Activated T-helper 1 cell treated with anti-CD3 and anti-CD28 coated beads, Interleukin-12 subunit alpha, Interleukin-12 subunit beta, Interleukin-2, Interleukin-4 antibody, amounts not matched to agents 30 ng/mL and 10 ng/mL and 1 ng/mL, durations not matched to agents 14 hours and 24 hours and 36 hours (primary cell): ENCODE measurements at places on chromosomes 7 and 10.

- no peak for DNase-seq
- H3K27ac ChIP-seq = no peak overlapping the region
- no peak overlapping the region for H3K4me3 ChIP-seq
- peaks cover 6% of the 10 kb centered on the region for H3K4me1 ChIP-seq
- peaks cover 32% of the 10 kb centered on the region for H3K36me3 ChIP-seq
- H3K27me3 ChIP-seq = no peaks in the 10 kb centered on the region
These were observed 25.7 kb downstream of the SUV39H2 start for GRCh38 chr10:14904316-14904732.

DNA sequence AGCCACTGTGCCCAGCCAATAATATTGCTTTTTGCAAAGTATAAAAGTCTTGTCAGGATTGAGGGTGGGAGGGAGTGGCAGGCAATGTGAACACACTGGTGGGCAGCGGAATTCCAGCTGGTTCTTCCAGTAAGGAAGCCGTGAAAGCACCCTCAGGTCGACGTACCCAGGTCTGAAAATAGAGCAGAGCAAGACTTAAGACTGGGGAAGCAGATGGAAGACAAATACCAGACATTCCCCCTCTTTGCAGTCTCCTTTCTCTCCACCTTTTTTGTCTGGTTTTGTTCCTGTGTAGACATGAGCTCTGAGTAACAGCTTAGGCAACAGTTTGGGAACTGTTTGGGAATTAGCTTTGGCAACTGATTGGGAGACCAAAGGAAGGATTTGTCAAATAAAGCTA lies 17.6 kb upstream of the CSTF2T start:
- H3K27ac ChIP-seq = no peak overlapping the region
- no peak for DNase-seq
- H3K4me1 ChIP-seq = peaks cover 12% of the 10 kb centered on the region
- H3K36me3 ChIP-seq = peaks cover 1% of the 10 kb centered on the region
- no peak overlapping the region for H3K4me3 ChIP-seq

DNA sequence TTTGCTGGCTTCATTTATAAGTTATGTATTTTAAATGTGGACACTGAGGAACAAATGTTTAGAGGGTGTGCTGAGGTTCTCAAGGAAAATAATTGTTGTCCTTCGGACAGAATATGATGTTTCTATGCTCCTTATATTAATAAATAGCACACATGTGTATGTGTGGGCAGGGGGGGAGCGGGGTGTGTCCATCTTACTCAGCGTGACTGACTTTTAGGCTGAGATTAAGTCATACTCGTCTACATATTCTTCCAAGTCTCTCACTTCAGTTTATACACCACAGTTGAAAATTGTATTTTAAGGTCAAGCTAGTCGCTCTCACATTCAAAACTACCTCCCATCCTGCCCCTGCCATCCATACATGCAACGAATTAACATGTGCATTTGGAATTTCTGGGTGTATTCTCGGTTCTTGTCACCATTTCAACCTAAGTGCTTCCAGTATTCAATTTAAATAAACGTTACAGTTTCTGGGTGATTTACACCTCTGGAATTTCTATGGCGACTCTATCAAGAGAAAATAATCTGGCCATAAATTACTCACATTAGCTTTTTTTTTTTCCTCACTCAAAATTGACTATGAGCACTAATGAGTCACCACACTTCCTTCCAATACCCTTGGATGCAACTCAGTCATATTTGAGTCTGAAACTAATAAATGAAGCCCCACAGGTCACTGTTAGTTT lies 3.3 kb downstream of the PCDH15 start:
- H3K4me1 ChIP-seq = no peaks in the 10 kb centered on the region
- no peak overlapping the region for H3K4me3 ChIP-seq
- H3K27me3 ChIP-seq = no peaks in the 10 kb centered on the region
- H3K36me3 ChIP-seq = no peaks in the 10 kb centered on the region

- H3K4me3 ChIP-seq = no peak overlapping the region
- H3K27me3 ChIP-seq = no peaks in the 10 kb centered on the region
- no peak for DNase-seq
- no peaks in the 10 kb centered on the region for H3K36me3 ChIP-seq
- H3K4me1 ChIP-seq = no peaks in the 10 kb centered on the region
These were observed 83.5 kb upstream of the INSIG1 start for GRCh38 chr7:155213955-155214740.

- no peaks in the 10 kb centered on the region for H3K27me3 ChIP-seq
- no peak overlapping the region for H3K27ac ChIP-seq
- no peaks in the 10 kb centered on the region for H3K4me1 ChIP-seq
- no peak for DNase-seq
- no peak overlapping the region for H3K4me3 ChIP-seq
- no peaks in the 10 kb centered on the region for H3K36me3 ChIP-seq
These were observed 64.6 kb upstream of the DOCK1 start for GRCh38 chr10:126840576-126841135.

- DNase-seq = no peak
- no peak overlapping the region for H3K4me3 ChIP-seq
- no peaks in the 10 kb centered on the region for H3K36me3 ChIP-seq
- peaks cover 15% of the 10 kb centered on the region for H3K27me3 ChIP-seq
These were observed 66.8 kb downstream of the CHST15 start for GRCh38 chr10:124026589-124026939.

GRCh38 chr10:69845574-69846292 lies 44.0 kb downstream of the COL13A1 start:
- no peak overlapping the region for H3K27ac ChIP-seq
- no peak for DNase-seq
- H3K4me3 ChIP-seq = no peak overlapping the region
- no peaks in the 10 kb centered on the region for H3K36me3 ChIP-seq
- H3K27me3 ChIP-seq = peaks cover 13% of the 10 kb centered on the region

- H3K4me1 ChIP-seq = no peaks in the 10 kb centered on the region
- no peaks in the 10 kb centered on the region for H3K27me3 ChIP-seq
- H3K4me3 ChIP-seq = no peak overlapping the region
- H3K27ac ChIP-seq = no peak overlapping the region
These were observed 62.4 kb upstream of the C10orf90 start for GRCh38 chr10:126732868-126733267.

DNA sequence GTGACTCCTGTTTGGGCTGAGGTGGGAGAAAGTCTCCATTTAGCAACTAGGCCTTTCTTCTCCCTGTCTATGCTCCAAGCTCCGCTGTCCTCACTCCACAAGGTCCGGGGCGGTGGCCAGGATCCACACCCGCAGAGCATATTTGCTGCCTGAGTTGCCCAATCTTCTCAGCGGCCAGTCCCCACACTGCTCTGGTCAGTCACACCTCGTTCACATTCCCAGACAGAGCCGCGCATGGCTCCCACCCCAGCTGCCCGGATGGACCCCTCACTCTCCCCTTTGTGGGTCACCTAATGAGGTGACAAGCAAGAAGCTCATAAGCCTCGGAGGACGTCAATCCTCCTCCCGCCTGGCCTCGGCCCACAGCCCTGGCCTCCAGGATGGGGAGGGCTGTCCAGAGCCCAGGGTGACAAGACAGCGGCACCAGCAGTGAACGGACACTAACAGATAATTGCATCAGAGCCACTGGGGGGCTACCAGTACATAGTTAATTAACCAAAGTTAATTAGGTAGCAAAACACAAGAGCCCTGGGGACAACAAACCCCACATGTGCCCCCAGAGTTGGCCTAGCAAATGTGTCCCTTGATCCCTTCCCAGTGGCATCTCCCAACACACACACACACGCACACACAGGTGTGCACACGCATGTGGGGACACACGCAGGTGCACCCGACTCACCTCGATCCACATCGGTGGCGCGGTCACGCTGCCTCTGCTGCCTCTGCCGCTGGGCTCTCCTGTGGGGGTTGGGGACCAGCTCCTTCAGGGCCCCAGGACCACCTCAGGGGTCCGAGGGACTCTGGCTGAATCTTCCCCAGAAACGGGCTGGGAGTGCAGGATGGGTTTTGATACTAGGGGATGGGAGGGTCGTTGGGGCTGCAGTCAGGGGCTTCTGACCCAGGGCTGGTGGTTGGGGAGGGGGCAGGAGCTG lies 11.8 kb downstream of the EPHA1 start:
- peaks cover 6% of the 10 kb centered on the region for H3K4me1 ChIP-seq
- no peak overlapping the region for H3K27ac ChIP-seq
- DNase-seq = no peak
- peaks cover 6% of the 10 kb centered on the region for H3K27me3 ChIP-seq

- H3K27ac ChIP-seq = no peak overlapping the region
- no peak for DNase-seq
- no peaks in the 10 kb centered on the region for H3K36me3 ChIP-seq
- H3K4me1 ChIP-seq = no peaks in the 10 kb centered on the region
- H3K27me3 ChIP-seq = peaks cover 10% of the 10 kb centered on the region
These were observed 73.6 kb downstream of the ABCA13 start for GRCh38 chr7:48244864-48245271.

GRCh38 chr7:1865571-1866255 lies 195.6 kb downstream of the ELFN1 start:
- H3K4me3 ChIP-seq = no peak overlapping the region
- no peaks in the 10 kb centered on the region for H3K36me3 ChIP-seq
- H3K27me3 ChIP-seq = no peaks in the 10 kb centered on the region
- DNase-seq = no peak

- H3K27me3 ChIP-seq = peaks cover 45% of the 10 kb centered on the region
- H3K4me1 ChIP-seq = no peaks in the 10 kb centered on the region
- no peak overlapping the region for H3K27ac ChIP-seq
- H3K36me3 ChIP-seq = no peaks in the 10 kb centered on the region
- no peak for DNase-seq
- no peak overlapping the region for H3K4me3 ChIP-seq
These were observed 3.1 kb downstream of the FLNC start for GRCh38 chr7:128833148-128833945.

DNA sequence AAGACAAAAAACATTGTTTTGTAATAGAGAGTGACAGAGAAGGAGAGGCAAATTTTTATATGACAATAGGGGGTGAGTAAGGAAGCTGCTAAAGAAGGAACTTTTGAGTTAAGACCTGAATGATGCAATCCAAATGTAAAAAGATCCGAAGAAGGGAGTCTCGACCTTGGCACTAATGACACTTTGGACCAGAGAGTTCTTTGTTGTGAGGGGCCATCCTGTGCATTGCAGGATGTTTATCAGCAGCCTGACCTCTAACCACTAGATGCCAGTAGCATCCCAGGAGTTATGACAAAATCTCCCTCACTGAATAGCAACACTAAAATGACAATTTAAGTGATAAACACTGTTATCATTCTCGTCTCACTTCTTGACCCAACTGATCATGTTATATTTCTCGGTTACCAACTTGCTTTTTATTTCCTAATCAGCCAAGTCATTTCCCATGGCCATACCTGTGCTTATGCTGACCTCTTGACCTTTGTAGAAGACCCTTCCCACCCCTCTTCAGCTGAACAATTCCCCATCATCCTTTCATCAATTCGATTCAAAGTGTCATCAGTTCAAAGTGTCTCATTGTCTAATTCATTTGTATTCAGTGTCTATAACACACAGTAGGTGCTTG lies 30.0 kb downstream of the DGKI start:
- no peaks in the 10 kb centered on the region for H3K27me3 ChIP-seq
- H3K36me3 ChIP-seq = no peaks in the 10 kb centered on the region
- H3K4me3 ChIP-seq = no peak overlapping the region
- DNase-seq = no peak
- H3K4me1 ChIP-seq = no peaks in the 10 kb centered on the region

GRCh38 chr7:31741852-31742251 lies 54.8 kb downstream of the PPP1R17 start:
- no peaks in the 10 kb centered on the region for H3K27me3 ChIP-seq
- no peaks in the 10 kb centered on the region for H3K36me3 ChIP-seq
- no peak overlapping the region for H3K4me3 ChIP-seq

- DNase-seq = no peak
- H3K4me1 ChIP-seq = no peaks in the 10 kb centered on the region
- H3K27me3 ChIP-seq = no peaks in the 10 kb centered on the region
These were observed 29.2 kb upstream of the NPFFR1 start for GRCh38 chr10:70312972-70313371.

DNA sequence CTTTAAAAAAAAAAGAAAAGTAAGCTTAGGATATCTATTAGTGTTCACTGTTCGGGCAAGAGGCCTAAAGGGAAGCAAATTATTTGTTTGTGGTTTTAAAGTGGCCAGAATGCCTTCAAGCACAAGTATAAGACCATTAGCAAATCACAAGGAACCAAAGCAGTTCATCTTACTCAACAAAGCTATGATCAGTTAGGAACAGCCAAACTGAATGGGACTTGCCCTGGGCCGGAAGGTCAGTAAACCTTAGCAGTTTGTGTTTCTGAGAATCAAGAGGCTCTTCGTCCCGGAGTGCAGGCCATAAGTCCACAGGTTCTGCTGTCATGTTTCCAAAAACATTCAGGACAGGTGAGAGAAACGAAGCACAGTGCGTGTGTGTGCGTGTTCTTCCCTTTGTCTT lies 4.5 kb downstream of the FBXW4 start:
- DNase-seq = no peak
- no peaks in the 10 kb centered on the region for H3K27me3 ChIP-seq
- H3K27ac ChIP-seq = no peak overlapping the region
- H3K4me3 ChIP-seq = no peak overlapping the region
- H3K4me1 ChIP-seq = peaks cover 46% of the 10 kb centered on the region
- peaks cover 26% of the 10 kb centered on the region for H3K36me3 ChIP-seq

GRCh38 chr7:90772410-90772809 lies 176.3 kb downstream of the CDK14 start:
- no peaks in the 10 kb centered on the region for H3K4me1 ChIP-seq
- DNase-seq = no peak

GRCh38 chr10:6518791-6519429 lies 61.2 kb downstream of the PRKCQ start:
- H3K4me1 ChIP-seq = peaks cover 79% of the 10 kb centered on the region
- peak overlapping the region; percentile 78 for H3K27ac ChIP-seq
- peak overlapping the region; percentile 54 for H3K4me3 ChIP-seq
- no peak for DNase-seq

DNA sequence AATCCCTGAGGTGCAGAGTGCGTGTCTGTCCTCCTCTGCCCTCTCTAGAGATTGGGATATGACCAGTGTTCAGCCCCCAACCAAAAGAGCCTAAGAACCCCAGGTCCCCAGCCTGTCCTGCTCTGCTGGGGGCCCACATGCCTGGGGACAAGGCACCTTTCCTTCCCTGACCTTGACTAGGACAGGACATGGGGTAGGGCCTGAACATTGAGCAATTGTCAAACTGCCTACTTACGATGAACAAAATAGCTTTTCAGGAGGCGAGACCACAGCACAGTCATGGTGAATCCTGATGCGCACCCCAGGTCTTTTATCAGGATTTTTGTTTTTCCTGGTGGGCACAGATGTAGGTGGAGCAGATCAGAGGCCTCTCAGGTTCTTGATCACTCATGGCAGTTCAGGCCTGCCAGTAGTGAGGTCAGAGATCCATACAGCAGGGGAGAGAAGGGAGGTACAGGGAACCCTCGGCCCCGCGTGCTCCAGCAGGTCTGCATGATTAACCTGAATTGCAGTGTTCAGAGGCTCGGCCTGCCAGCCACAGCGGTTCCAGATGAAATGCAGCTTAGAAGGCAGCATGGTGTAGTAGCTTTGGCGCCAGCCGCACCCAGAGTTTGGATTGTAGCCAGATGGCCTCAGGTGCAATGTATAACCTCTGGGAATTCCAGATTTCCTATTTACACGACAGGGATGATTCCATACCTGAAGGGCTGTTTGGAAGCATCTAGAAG lies 191.3 kb downstream of the CUX1 start:
- no peak overlapping the region for H3K27ac ChIP-seq
- H3K4me1 ChIP-seq = no peaks in the 10 kb centered on the region
- no peaks in the 10 kb centered on the region for H3K36me3 ChIP-seq
- H3K27me3 ChIP-seq = no peaks in the 10 kb centered on the region
- DNase-seq = no peak
- no peak overlapping the region for H3K4me3 ChIP-seq
